ENCODE measurements at places on chromosomes 16 and 17. TPM values are rescaled to one million over a fixed set of nuclear protein-coding genes. Genes with fewer than 3 reads are reported as not detected.

The NDUFAB1 gene
- polyA plus RNA-seq = 233 TPM

The SSTR5 gene
- not detected for polyA plus RNA-seq

The TPSG1 gene
- not detected for polyA plus RNA-seq

The SNX20 gene
- 137 TPM for polyA plus RNA-seq

The GNG13 gene
- not detected for polyA plus RNA-seq

The CTRB1 gene
- polyA plus RNA-seq = not detected

The NPIPA1 gene
- 1.3 TPM for polyA plus RNA-seq

The IGSF6 gene
- 0.20 TPM for polyA plus RNA-seq

The MT1G gene
- not detected for polyA plus RNA-seq

The ABCC3 gene
- not detected for polyA plus RNA-seq

The DPEP3 gene
- polyA plus RNA-seq = 0.19 TPM

The USP32 gene
- polyA plus RNA-seq = 7.5 TPM

The ITGAD gene
- not detected for polyA plus RNA-seq

The CCR7 gene
- 828 TPM for polyA plus RNA-seq

The KRTAP4-4 gene
- not detected for polyA plus RNA-seq

The C17orf113 gene
- 0.09 TPM for polyA plus RNA-seq

The CDRT15 gene
- polyA plus RNA-seq = not detected

The KLHL10 gene
- polyA plus RNA-seq = not detected

The FAM171A2 gene
- polyA plus RNA-seq = 0.09 TPM

The GALK1 gene
- 24.3 TPM for polyA plus RNA-seq

The EFCAB5 gene
- 0.36 TPM for polyA plus RNA-seq

The SLX1A gene
- polyA plus RNA-seq = 104 TPM

The FGF11 gene
- not detected for polyA plus RNA-seq

The CLEC18A gene
- not detected for polyA plus RNA-seq

The SRCIN1 gene
- polyA plus RNA-seq = not detected

The KCNAB3 gene
- 0.08 TPM for polyA plus RNA-seq

The ITGA2B gene
- polyA plus RNA-seq = not detected

The SMPD3 gene
- polyA plus RNA-seq = 20.3 TPM

The RHBDL3 gene
- not detected for polyA plus RNA-seq

The CTRB2 gene
- not detected for polyA plus RNA-seq

The NSRP1 gene
- 16.3 TPM for polyA plus RNA-seq

The FASN gene
- 0.93 TPM for polyA plus RNA-seq

The P2RX1 gene
- polyA plus RNA-seq = not detected

The KRT28 gene
- polyA plus RNA-seq = not detected
